ENCODE measurements at places on chromosomes 11 and 22.
A peak's percentile ranks its signal among the peaks of the same experiment; 100 is the strongest.

DNA sequence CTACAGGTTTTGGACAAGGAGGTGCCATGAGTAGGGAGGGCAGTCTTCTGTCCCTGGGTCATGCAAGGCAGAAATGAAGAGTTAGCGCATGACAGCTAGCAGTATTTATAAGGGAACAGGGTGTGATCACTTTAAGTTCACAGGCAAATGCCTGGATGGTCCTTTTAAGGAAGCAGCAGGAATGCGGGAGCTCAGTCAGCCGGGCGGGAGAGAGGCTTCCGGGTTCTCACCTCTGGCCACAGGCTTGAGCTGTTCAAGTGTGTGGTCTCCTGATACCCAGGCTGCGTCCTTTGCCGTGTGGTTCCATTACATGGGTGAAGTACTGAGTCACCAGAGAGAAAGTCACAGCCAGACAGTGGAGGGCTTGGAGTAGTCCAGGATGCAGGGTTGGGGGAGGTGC is 105.4 kb downstream of the BCR start:
- DNase-seq, result no peak

DNA sequence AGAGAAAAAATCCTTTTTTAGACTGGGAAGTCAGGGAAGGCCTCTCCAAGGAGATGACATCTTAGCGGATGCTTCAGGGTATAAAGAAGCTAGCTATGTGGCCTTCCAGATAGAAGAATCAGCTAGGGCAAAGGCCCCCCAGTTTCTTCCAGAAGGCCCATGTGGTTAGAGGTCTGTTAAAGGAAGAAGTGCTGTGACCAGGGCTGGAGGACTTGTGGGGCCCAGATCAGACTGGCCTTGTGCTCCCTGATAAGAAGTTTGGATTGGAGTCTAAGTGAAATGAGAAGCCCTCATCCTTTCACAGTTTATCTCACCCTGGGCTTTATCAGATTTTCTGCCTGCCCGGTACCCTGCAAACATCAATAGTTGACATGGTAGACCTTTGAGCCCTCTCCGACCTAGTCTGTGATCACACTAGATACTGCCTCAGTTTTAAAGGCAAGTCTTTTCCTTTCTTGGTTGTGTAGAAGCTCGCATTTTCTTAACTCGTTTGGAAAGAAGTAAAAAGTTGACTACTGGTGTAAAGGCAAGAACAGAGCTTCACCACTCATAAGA is 7.8 kb downstream of the AMPD3 start:
- no peak for DNase-seq

DNA sequence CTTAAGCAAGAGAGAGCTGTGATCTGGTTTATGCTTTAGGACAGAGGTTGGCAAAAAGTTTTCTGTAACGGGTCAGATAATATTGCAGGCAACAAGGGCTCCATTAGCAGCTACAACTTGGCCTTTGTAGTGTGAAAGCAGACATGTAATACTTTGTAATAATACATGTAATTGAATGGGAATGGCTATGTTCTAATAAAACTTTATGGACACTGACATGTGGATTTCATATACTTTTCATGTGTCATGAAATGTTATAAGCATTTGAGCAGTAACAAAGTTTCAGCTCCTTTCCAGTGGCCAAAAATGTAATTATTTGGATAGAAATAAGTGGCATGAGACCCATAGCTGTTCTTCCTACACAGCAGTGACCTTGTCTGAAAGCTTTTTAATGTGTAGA is 3.1 kb downstream of the DYNC2H1 start:
- no peak for DNase-seq

- DNase-seq, result no peak
Observed at GRCh38 chr11:27532652-27533325, 26.2 kb upstream of the LIN7C start.

DNA sequence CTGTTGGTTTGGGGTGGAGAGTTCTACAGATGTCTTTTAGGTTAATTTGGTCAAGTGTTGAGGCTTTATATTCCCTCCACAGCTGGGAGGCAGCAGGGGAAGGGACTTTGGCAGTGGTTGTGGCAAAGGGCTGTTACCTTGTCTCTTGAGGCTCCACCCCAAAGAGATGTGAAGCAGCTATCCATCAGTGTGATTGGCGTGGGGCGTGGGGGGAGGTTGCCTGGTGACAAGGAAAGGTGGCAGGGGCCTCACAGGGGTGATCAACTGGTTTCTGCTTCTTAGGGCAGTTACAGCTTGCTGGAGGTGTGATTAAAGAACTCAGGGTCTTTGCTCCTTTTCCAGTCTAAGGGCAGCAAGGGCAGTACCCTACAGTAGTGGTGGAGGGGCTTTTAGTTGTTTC is 59.3 kb downstream of the FANCF start:
- DNase-seq, result no peak

DNA sequence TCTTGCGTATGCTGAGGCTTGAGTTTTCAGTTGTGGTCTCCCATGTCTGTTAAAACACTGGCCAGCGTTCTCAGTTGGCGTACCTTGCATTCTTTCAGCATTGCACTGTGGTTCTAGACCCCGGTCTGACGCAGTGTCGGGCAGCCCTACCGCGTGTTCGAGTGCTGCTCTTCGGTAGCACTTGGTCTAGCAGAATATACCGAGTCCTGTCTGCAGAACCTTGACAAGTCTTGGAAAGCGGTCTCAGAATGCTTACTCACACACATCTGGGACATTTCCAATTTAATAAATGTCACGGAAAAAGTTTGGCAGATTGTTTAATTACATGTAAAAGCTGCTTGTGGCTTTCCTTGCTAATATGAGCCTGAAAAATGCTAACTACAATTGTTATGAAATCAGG is 32.6 kb downstream of the PPFIA1 start:
- no peak for DNase-seq

DNA sequence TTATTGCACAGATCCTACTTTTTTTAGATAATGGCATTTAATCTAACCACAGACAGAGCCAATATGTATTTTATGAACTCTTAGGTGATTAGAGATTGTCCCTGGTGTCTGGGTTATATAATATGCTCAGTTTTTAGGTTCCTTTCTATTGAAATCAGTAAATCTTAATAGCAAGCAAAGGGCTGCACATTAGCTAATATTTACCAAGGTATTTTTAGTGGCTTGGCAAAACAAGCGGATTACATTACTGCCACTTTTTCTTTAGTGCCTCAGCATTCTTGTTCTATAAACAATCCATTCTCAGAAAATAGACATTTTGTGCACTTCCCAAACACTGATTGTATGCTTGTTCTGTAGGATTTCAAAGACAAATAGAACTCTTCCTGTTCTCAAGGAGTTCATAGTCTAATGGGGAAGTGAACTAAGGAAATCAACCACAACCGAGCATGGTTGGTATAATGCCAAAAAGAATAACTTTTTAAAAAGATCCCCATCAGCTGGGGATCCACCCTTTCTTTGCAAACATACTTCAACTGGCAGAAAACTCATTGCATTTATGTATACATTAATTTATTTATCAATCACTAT is 23.8 kb downstream of the KCNJ1 start:
- DNase-seq, result no peak

- DNase-seq, result peak; percentile 23
Observed at GRCh38 chr11:134578807-134579723, 167.0 kb upstream of the B3GAT1 start.

- no peak for DNase-seq
Observed at GRCh38 chr11:121417055-121417551, 35.0 kb upstream of the SORL1 start.

GRCh38 chr11:119145551-119145950 is 3.3 kb upstream of the ABCG4 start:
- no peak for DNase-seq

- DNase-seq, result no peak
Observed at GRCh38 chr22:19648419-19648929, 65.8 kb upstream of the SEPTIN5 start.

DNA sequence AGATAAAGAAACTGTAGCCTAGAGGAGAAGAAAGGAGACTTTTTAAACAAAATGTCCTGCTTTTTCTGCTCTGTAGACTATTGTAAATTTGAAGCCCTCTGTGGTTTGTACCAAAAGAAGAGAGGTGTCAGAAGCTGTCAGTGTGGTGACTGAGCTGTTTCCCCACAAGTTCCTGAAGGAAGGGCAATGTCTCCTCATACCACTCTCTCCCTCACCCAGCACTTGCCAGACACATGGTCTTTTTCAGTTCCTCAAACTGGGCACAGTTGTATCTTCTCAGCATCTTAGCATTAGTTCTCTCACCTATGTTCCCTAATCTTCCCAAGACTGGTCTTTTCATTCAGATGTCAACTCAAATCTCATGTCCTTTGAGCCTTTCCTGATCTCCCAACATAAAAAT is 4.3 kb downstream of the BCO2 start:
- no peak for DNase-seq

- DNase-seq, result no peak
Observed at GRCh38 chr11:122714004-122714403, 58.5 kb downstream of the UBASH3B start.

- DNase-seq, result no peak
Observed at GRCh38 chr11:12173111-12173510, 62.7 kb downstream of the MICAL2 start.

GRCh38 chr11:125945011-125945796 is 640 bp upstream of the VSIG10L2 start:
- peak; percentile 17 for DNase-seq

Data from NCI-H1417 (cell line).